ENCODE measurements at places on chromosomes 2 and 18.
A peak's percentile ranks its signal among the peaks of the same experiment; 100 is the strongest.

GRCh38 chr2:241882091-241882625 is 12.6 kb downstream of the RTP5 start:
- H3K27me3 ChIP-seq = peaks cover 6% of the 10 kb centered on the region

GRCh38 chr2:159600752-159601151 is 15.6 kb downstream of the BAZ2B start:
- DNase-seq = no peak
- H3K27me3 ChIP-seq = no peaks in the 10 kb centered on the region
- peaks cover 14% of the 10 kb centered on the region for H3K36me3 ChIP-seq
- H3K4me1 ChIP-seq = peaks cover 11% of the 10 kb centered on the region

- H3K27ac ChIP-seq = no peak overlapping the region
- no peak overlapping the region for H3K4me3 ChIP-seq
- H3K4me1 ChIP-seq = no peaks in the 10 kb centered on the region
These were observed 25.7 kb upstream of the ACAA2 start for GRCh38 chr18:49839012-49839411.

DNA sequence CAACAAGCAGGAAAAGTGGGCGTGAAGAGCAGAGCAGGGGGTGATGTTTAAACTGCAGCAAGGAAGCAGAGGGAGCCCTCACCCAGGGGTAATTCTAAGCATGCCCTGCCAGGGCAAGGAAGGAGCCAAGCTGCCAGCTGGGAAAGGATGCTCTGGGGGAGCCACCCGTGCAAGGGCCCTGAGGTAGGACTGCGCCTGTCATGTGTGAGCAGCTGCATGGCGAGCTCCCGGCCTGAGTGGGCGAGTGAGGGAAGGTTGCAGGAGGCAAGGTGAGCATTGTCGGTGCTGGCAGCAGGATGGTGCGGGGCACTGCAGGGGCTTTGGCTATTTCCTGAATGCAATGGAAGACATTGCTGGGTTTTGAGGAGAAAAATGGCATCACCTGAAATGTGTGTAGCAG is 107.2 kb downstream of the COPS8 start:
- no peak overlapping the region for H3K27ac ChIP-seq
- H3K4me1 ChIP-seq = no peaks in the 10 kb centered on the region

DNA sequence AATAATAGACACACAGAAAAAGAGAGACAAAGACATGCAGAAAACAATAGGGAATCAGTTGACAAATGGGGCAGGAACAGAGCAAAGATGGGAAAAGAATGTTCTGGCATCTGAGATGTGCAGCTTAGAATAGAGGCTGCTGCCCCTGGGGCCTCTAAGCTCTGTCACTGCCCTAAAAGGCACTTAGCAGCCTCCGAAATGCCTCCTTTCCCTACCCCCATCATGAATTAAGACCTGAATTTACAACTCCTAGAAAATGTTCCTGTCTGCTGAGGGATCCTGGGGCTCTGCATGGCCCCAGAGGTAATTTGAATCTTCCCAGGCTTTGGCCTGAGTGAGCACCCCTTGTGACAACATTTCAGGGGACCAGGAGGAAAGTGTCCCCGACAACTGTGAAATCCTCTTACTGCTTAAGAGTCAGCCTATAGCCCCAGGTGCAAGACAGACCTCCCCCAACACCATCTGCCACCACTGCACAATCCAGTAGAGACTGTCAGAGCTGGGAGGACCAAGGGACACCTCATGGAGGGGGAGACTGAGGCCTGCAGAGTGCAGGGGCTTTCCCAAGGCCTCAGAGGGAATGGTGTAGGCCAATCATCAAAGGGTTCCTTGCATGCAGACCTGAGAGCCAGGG is 24.8 kb downstream of the MRPL35 start:
- peak overlapping the region; percentile 10 for H3K27ac ChIP-seq
- peaks cover 3% of the 10 kb centered on the region for H3K36me3 ChIP-seq
- peaks cover 5% of the 10 kb centered on the region for H3K27me3 ChIP-seq

GRCh38 chr18:23188068-23188760 is 52.9 kb downstream of the CABLES1 start:
- peaks cover 11% of the 10 kb centered on the region for H3K36me3 ChIP-seq
- no peak for DNase-seq
- H3K27ac ChIP-seq = no peak overlapping the region
- H3K4me3 ChIP-seq = no peak overlapping the region
- H3K4me1 ChIP-seq = peaks cover 39% of the 10 kb centered on the region
- H3K27me3 ChIP-seq = peaks cover 2% of the 10 kb centered on the region

DNA sequence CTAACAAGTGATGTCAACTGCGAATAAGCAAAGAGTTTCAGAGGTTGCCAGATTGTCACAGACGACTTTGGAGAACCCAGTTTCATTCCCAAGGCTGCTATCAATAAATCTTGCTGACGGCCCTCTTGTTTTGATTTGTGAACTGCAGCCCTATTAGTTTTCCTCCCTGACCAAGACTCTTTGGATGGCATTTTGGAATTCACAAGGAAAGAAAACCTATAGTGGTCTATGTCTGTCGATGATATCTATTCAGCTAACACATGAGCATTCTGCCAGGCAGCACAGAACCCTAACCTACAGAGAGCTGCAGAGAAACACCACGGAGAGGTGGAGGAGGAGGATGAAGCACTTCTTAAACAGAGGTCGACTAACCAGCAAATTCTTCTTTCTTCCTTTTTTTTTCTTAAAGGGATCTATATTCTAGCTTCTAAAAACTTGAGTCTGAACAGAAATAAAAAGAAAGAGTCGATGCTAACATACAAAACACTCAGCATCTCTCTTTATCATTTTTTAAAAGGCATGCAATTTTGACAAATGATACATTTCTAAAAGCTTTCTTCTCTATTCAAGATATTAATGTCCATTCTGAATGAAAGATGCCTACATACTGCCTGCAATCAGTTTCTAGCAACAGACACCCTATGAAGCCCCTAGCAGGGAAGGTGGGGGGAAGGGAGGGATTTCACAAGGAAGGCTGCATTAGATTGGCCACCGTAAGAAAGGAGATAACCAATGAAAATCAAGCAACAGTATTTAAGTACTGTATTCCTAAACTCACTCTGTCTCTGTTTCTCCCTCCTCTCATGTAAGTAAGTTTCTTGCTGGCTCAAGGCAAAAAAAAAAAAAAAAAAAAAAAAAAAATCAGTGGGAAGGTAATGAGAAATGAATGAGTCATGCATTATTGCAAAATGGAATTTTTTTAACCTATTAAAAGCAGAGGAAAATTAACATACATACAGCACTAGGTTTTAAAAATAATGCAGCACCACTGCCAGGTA is 83.0 kb upstream of the CHRNA1 start:
- no peaks in the 10 kb centered on the region for H3K36me3 ChIP-seq
- H3K27ac ChIP-seq = no peak overlapping the region
- H3K27me3 ChIP-seq = no peaks in the 10 kb centered on the region

DNA sequence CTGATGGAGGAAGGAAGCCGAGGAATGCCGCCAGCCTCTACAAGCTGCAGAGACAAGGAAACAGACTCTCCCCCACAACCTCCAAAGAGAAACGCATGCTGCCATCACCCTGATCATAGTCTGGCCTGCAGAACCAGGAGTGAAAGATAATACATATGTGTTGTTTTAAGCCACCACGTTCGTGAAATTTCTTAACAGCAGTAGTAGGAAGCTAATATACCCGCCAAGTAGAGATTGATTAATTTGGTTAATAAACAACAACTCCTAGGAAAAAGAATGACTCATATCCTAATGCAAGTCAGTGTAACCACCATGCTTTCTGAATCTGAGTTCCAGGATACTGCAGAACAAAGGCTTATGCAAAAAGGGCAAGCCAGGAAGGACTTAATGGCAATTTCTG is 36.6 kb downstream of the LONRF2 start:
- H3K27ac ChIP-seq = no peak overlapping the region
- H3K4me3 ChIP-seq = no peak overlapping the region
- H3K27me3 ChIP-seq = peaks cover 2% of the 10 kb centered on the region

- H3K4me1 ChIP-seq = peaks cover 14% of the 10 kb centered on the region
- no peak for DNase-seq
- no peak overlapping the region for H3K4me3 ChIP-seq
These were observed 148.5 kb upstream of the GYPC start for GRCh38 chr2:126507425-126507911.

- H3K27ac ChIP-seq = no peak overlapping the region
- H3K27me3 ChIP-seq = no peaks in the 10 kb centered on the region
- no peaks in the 10 kb centered on the region for H3K36me3 ChIP-seq
These were observed 14.4 kb downstream of the SMYD1 start for GRCh38 chr2:88081924-88082608.

GRCh38 chr2:150485871-150486538 is 1.5 kb downstream of the RND3 start:
- H3K36me3 ChIP-seq = no peaks in the 10 kb centered on the region
- H3K4me1 ChIP-seq = peaks cover 17% of the 10 kb centered on the region
- H3K4me3 ChIP-seq = peak overlapping the region; percentile 91
- no peak overlapping the region for H3K27ac ChIP-seq

DNA sequence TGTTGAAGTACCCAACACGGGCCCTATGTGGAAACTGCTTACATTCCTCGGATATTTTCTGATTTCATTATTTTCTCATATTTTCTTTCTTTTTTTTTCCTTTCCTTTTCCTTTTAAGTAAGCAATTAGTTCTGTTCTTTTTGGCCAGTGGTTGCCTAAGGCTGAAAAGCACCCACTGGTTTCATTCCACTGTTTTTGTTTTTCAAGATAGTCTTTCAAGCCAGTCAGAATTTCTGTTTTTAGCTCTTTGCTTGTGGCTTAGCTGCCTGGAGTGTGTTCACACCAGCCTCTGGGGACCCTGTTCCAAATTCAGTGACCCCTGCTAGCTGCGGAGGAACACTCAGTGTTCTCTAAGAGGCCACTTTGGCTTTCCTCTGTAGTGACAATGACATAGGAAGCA is 73.6 kb downstream of the NRP2 start:
- H3K4me3 ChIP-seq = no peak overlapping the region
- peaks cover 3% of the 10 kb centered on the region for H3K27me3 ChIP-seq

- H3K4me1 ChIP-seq = peaks cover 6% of the 10 kb centered on the region
- no peak overlapping the region for H3K27ac ChIP-seq
- no peaks in the 10 kb centered on the region for H3K36me3 ChIP-seq
- no peak overlapping the region for H3K4me3 ChIP-seq
These were observed 62.3 kb upstream of the C2orf15 start for GRCh38 chr2:99079226-99079625.

DNA sequence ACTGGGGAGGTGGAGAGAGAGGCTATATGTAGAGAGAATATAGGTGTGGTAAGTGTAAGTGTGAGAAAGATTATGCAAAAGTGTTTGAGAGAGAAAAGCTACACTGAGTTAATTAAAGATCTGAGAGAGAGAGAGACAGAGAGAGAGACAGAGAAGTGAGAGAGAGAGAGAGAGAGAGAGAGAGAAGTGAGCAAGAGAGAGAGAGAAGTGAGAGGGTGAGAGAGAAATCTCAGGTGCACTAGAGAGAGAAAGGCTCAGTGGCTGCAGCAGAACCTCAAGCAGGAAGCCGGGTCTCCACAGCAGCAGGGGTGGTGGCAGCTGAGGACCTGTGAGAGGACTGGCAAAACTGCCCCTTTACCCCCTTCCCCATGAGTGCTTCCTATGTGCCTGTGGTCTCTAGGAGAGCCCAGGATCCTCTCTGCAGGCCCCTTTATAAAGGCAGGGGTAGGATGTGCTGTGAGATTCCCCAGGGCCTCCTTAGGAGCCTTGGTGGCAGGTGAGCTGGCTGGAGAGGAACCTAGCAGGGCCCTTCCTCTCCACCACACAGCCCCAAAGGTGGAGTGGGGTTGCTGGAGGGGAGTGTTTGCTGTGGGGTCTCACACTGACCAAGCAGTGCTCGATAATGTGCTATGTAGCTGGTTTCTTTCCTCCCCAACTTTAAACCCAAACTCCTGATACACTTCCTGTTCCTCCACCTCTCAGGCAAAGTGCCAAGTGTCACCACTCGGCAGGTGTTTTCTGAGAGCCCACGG is 52.6 kb downstream of the SLC4A5 start:
- peaks cover 11% of the 10 kb centered on the region for H3K4me1 ChIP-seq
- H3K4me3 ChIP-seq = no peak overlapping the region
- H3K27me3 ChIP-seq = no peaks in the 10 kb centered on the region
- no peak overlapping the region for H3K27ac ChIP-seq
- no peak for DNase-seq

DNA sequence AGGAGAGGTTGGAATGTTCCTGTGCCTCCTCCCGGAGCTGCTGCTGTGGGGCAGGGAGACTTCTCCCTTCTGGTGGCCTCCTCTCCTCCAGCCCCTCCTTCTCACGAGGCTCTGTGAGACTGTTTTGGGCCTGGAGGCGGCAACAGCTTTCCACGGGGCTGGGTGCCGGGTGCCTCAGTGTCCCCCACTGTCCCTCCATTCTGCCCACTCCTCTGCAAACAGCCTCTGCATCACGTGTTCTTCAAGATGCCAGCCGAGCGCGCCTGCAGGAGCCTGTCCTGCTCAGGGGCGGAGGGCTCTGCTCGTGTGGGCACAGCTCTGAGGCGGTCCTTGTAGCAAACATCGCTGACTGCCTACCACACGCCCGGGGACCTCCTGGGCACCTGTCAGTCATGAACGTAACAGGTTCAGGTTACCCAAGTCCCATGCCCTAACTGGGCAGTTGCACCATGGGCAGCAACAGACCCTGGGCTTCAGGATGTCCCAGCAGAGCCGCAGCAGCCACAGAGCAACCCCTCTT is 70.8 kb downstream of the RRM2 start:
- DNase-seq = no peak
- H3K4me3 ChIP-seq = no peak overlapping the region
- peaks cover 10% of the 10 kb centered on the region for H3K36me3 ChIP-seq
- peaks cover 13% of the 10 kb centered on the region for H3K27me3 ChIP-seq

DNA sequence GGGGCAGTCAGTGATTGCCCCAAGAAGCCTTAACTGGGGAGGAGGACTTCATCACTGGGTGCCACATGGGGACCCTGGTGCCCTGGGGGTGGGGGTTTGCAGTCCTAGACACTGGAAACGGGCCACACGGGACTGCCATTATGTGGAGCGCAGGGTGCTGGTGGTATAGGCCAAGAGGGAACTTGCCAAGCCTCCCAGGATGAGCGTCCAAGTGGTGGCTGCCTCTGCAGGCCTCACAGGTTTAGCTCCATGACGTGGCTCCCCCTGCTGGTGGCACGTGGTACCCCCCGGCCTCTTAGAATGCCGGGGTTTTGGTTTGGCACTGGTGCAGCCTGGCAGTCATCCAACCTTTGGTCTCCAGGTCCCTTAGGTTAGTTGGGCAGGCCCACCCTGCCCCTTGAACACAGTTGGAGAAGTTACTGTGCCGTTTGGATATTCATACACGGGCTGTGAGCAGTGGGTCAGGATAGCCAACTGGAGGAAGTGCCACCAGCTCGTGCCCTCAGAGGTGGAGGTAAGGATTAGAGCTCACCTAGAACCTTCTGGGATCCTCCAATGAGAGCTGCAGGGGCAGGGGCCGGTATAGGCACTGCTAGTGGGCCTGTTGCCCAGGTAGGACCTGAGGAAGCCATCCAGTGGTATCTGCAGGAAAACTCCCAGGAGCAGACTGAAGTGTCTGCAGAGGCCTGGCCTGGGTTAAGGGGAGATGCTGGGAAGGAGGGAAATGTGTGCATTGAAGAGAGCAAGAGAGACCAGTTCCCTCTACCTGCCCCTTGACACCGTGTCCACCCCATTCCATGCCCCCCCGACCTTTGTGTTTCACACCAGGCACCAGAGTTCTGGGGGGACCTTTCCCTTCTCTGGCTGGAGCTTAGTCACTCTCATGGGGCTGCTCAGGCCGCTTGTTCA is 5.7 kb downstream of the PTMA start:
- H3K36me3 ChIP-seq = peaks cover 25% of the 10 kb centered on the region
- H3K27me3 ChIP-seq = peaks cover 20% of the 10 kb centered on the region
- no peak overlapping the region for H3K27ac ChIP-seq
- H3K4me3 ChIP-seq = peak overlapping the region; percentile 84
- peak; percentile 88 for DNase-seq

GRCh38 chr2:102489646-102490045 is 16.6 kb downstream of the SLC9A4 start:
- no peak overlapping the region for H3K27ac ChIP-seq
- no peaks in the 10 kb centered on the region for H3K36me3 ChIP-seq
- H3K4me3 ChIP-seq = no peak overlapping the region
- H3K27me3 ChIP-seq = peaks cover 4% of the 10 kb centered on the region
- peaks cover 3% of the 10 kb centered on the region for H3K4me1 ChIP-seq
